ENCODE measurements at places on chromosomes 3 and 15. TPM values are rescaled to one million over a fixed set of nuclear protein-coding genes. Genes with fewer than 3 reads are reported as not detected.
A peak's percentile ranks its signal among the peaks of the same experiment; 100 is the strongest.

The HYKK gene
- polyA plus RNA-seq, result 5.3 TPM

The TNFSF10 gene
- 38.4 TPM for polyA plus RNA-seq

The NECTIN3 gene
- polyA plus RNA-seq, result 1.8 TPM

- DNase-seq, result no peak
These were observed 136.0 kb upstream of the CFAP20DC start for GRCh38 chr3:59185591-59186369.

- DNase-seq, result no peak
These were observed 7.3 kb downstream of the B3GNT5 start for GRCh38 chr3:183260167-183260904.

DNA sequence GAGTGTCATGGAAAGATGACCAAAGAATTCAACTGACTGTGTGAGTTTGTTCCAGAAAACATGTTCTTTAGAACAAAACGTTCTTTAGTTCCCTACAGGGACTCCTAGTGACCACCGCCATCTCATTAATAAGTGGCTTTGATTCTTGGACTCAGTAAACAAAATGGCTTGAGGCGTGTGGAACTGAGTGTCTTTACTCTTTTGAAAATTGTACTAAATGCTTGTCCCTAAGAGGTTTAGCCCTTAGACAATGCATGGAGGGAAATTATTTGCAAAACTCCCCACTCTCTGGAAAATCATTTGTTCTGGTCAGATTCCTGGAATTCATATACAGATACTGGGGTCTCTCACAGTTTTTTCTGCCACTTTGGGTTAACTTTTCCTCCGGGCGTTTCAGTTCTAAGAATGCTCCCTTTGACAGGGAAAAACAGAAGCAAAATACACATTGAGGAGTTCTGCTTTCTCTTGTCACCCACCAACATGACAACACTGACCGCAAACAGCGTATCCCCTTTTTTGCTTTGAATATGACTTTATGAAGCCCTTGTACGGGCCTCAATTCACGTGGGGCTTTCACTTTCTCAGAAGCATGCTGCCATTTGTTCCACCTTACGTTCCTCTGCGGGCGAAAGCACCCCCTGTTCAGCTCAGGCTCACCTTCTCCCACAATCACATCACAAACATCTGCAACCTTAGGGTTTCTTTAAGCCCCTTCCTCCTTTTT is 15.3 kb upstream of the NRROS start:
- peak; percentile 82 for DNase-seq

DNA sequence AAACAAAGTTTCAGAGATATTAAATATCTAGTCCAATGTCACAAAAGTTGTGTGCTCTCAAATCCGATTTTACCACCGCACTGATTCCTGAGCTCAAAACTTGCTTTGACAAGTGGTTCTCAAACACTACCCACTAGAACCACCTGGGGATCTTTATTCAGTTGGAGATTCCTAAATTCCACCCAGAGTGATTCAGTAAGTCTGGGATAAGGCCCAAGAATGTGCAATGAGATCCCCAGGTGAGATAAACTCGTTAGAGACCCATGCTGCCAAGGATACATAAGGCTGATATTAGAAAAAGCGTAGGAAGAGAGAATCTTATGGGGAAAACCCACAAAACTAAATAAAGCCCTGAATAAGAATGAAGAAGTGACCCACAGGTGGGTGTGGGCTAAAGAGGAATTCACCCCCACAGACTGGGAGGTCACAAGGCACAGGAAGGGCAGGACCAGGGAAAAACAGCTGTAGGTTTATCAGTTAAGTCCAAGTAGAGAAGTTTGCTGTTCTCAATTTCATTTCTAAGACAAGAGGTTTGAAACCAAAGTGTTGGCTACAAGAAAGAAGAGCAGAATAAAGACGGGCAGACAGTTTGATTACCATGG is 11.5 kb upstream of the RPS17 start:
- no peak for DNase-seq

DNA sequence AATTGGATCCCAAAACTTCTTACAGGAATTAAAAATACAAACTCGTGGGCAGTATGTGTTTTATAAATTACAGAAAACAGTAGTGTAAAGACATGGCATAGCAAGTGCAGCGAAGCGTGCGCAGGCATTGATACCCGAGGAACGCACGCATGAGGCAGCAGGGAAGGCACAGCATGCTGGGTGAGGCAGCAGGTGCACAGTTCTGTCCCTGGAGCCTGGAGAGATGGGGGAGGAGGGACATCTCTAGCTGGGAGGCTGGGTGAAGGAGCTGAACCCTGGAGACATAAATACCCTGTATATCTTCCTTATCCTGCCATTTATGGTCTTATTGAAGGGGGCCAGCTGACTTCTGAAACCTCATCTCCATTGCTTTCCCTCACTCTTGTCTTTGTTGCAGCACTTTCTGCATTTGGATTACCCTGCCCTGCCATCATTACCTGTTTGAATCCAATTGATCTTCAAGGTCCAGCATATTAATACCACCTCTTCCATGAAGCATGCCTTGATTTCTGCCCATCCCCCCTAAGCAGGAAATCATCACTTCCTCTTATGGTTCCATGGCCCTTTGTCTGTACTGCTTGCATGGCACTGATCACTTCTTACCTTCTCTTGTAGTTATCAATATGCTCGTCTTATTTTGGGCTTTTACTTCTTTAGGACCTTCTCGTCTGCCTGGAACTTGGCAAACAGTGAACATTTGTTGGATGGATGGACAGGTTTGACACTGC is 20.5 kb downstream of the LPP start:
- no peak for DNase-seq

DNA sequence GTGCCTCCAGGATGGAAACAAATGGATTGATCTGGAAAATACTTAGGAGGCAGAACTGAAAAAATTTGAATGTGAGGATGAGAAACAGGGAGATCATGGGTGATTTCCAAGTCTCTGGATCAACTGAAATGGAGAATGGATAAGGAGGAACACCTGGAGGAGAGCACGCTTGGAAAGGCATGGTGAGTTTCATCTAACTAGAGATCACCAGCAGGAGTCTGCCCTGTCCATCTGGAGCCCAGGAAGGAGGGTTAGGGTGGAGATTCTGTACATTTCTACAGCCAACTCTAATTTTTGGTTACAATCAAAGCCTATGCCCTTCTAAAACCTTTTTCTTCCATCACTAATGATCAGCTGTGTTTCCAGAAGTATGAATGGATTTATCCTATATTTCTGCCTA is 995.9 kb upstream of the CFAP20DC start:
- DNase-seq, result no peak

- no peak for DNase-seq
These were observed 142.7 kb upstream of the DPPA4 start for GRCh38 chr3:109480014-109480413.

DNA sequence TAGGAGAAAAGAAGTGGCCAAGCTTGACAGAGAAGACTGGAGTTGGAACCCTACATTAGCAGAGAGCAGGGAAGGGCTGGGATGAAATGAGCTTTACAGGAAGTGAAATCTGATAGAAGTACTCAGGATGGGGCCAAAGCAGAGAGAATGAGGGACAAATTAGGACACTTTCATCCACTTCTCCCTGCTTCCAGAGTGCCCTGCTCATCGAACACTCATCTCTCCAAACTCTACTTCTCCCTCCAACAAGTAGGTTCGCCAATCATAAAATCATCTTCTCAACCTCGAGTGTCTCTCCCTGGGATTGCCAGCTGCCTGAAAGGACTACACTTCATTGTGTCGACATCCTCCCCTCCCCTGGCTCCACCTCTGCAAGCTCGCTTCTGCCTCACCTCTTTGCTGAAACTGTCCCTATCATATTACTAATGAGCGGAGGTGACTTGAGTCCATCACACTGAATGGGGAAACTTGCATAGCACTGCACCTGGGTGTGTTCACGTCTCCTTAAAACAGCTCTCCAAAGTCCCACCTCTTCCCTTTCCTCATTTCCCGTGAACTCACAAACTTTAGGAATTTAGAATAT is 365.8 kb downstream of the FOXP1 start:
- no peak for DNase-seq

DNA sequence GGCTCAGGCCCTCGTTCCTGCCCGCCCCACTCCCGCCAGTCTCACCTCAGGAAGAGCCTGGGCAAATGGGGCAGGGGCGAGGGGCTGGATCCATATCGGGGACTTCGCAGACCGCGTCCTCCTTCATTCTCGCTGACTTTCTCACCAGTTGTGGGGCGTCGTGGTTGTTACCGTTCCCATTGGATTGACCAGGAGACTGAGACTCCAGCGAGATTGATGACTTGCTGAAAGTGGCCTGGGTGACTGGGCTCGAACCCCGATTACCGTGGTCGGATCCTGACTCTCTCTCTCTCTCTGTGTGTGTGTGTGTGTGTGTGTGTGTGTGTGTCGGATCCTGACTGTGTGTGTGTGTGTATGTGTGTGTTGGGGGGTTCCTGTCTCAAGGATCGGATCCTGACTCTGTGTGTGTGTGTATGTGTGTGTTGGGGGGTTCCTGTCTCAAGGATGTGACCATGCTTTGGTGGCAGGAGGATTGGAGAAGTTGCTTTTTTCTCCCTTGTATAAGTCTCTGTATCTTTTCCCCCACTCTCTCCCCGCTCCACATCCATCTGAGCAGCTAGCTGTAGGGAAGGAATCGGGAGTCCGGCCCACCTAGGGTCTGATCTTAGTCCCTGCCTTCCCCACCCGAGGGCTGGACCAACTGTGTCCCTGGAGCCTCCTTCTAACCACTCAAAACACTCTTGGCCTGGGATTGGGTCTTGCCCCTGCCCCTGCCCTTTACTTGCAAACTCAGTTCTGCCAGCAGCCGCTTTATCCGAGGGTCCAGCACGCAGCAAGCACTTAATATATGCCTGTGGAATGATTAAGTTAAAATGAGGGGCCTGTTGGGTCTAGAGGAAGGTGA is 603 bp downstream of the PLEKHO2 start:
- DNase-seq, result no peak

DNA sequence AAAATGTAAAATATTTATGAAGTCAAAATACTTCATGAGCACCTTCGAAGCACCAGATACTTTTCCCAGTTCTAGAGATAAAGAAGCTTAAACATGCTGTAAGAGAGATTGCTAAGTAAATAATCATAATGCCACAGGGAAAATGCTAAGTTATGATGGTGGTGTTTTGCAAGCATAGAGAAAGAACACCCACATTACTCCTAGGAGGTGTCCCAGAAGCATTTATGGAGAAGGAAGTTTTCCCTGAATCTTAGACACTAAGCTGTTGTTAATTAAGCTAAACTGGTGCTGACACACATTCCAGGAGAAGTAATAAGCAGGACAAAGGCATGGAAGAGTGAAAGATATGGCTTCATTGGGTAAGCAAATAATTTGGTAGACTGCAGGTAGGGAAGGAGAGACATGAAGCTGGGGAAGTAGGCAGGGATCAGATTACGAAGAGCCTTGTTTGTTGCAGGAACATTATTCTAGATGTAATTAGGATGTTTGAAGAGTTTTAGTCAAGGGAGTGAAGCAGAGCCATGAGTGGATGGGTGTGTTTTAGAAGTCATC is 40.4 kb upstream of the CHMP2B start:
- no peak for DNase-seq

DNA sequence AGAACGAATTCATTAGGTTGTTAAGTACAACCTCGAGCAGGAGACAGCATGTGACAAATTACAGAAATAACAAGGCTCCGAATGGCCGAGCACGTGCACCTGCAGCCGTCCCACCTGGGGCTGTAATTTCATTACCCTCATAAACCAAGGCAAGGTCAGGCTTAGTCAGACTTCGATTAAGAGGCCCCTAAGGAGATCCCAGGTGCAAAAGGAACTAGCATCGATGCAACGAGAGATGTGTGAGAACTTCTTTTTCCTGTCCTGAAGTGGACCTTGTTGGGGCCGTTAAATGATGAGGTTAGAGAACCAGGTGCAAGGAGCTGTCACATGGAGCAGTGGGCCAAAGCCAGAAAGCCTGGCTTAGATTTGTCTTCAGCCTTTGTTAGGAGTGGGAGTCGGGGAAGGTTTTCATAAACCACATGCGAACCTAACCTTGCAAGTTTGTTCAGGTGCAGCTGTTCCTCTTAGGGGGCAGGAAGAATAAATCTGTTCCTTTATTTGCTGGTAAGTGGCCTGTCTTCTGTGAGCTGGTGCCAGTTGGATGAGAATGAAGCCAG is 559.9 kb upstream of the MCTP2 start:
- DNase-seq, result no peak

GRCh38 chr3:128933213-128933921 is 53.9 kb downstream of the ACAD9 start:
- DNase-seq, result no peak

GRCh38 chr3:197686899-197687298 is 49.8 kb downstream of the RUBCN start:
- no peak for DNase-seq

GRCh38 chr3:147191795-147192385 is 214.5 kb downstream of the ZIC4 start:
- DNase-seq, result no peak

DNA sequence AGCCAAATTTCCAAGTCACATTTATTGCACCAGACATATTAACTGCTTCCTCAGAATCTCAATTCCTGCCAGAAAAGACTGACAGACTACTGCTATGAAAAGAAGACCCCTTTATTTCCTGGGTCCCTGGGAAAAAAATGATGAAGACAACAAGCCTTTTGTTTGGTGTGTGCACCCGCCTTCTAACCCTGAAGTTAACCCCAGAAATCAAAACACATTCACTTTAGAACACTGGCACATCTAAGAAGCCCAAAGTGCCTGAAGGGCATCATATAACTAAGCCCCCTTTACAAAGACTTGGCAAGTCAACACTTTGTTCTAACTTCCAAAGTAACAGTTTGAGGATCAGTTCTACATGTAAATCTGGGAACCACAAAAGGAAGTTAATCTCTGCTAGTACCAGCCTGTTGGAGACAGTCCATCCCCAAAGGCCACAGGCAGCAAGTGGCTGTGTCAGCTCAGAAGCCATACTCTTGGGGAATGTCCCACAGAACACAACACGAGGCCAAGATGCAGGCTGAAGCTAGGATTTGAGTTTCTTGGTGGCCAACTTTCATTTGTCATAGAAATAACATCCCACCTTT is 16.3 kb upstream of the ATP1B3 start:
- no peak for DNase-seq

DNA sequence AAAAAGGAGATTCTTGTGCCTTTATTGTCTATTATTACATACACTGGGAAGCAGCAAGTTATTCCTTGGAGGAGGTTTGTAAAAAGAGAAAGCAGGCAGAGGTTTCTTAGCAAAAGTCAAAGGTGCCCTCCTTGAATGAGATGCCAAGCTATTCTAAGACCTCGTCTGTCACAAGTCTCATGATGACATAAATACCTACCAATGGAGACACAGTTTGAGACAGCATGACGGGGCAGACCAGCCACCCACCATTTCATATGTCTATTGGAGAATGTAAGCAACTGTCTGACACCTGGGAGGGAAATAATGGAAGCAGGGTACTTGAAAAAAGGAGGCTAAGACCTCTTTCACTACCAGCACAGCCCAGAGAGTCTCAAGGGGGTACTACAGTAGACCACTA is 2.2 kb downstream of the RGMA start:
- DNase-seq, result no peak

DNA sequence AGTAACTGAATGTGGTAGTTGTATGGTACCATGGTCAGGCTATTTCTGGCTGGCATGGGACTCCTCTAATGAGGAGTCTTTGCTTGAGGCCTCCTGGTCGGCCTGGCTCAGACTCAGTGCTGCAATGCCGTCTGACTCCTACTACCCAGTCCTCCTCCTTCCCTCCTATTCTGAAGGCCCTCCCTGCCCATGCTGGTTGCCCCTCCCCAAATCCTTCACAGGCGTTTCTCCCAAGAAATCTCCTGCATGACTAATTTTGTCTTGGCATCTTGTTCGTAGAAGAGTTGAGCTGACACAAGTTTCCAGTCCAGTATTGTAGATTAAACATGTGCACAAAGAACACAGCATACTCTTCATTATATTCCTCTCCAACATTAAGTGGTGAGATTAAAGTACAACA is 115.5 kb downstream of the NFKBIZ start:
- no peak for DNase-seq

- DNase-seq, result no peak
These were observed 12.2 kb downstream of the CGNL1 start for GRCh38 chr15:57388464-57388863.

- no peak for DNase-seq
These were observed 31.4 kb downstream of the CTDSPL start for GRCh38 chr3:37892927-37893600.
